NCI-H1417 treated with DMSO at 0.1 percent for 48 hours (cell line): ENCODE measurements at places on chromosomes 2 and 18.

- no peak for DNase-seq
Measured at GRCh38 chr2:202215179-202215578, 23.2 kb downstream of the SUMO1 start.

DNA sequence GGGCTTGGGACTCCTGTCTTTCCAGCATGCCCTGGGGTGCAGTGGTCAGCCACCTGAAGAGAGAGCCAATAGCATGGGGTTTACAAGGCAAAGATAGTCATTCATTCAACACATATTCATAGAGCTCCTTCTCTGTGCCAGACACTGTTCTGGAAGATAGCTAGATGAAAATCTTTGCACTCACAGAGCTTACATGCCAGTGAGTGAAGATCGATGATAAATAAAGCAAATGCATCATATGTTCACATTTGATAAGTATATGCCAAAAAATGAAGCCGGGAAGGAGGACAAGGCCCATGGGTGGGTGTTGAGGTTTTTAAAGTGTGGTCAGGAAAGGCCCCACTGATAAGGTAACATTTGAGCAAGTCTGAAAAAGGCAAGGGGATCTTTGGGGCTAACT lies 130.8 kb upstream of the CDCA7 start:
- DNase-seq: no peak

DNA sequence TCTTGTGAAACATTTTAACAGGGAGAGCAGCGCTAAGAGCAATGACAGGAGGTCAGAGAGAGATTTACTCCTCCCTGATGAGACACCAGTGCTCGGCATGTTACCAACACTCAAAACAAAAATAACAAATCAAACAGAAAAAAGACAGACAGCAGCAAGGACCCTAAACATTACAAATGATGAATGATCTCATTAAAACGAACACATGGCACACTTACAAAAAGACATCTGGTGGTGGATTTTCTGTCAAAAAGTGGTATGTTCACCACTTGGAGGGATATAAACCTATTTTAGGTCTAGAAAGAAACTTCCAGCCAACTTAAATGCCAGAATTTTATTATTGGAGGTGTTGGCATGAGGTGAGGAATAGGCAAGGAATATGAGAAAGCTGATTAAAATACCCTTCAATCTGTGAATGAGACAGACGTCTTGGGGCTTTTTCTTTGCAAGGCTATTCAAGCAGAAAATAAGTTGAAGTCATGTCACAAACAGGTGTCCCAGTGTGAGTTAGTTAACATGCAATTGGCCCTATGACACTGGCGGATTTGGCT lies 112.8 kb downstream of the PRELID3A start:
- no peak for DNase-seq

GRCh38 chr2:15147591-15147990 lies 413.5 kb downstream of the NBAS start:
- DNase-seq: peak; percentile 24

DNA sequence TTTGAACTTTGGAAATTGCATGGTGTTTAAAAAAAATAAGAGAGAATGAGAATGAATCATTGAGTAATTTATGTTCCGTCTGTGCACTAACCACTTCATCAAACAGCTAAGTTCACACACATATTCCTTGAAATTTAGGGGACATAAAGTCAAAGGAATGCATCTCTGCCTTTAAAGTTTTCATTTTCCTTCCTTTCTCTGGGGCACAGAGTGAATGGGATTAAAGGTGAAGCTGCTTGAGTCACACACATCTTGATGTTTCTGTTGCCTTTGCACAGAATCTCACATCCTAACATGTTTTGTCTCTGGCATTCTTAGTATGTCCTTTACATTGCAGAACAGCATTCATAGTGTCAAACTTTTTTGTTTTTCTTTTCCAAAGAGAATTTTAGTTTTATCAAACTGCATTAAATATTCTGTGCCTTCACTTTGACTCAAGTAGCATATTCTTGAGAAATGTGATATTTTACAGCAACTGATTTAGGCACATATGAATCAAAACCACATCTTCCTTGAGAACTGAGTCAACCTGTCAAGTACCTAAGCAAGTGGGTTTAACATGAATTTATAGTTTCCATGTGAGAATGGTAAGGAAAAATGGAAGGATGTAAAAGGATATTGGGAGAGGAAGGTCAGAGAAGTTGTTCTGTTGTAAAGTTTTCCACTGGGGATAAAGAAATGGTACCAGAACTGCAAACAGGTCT lies 169.1 kb upstream of the THUMPD2 start:
- DNase-seq: no peak

DNA sequence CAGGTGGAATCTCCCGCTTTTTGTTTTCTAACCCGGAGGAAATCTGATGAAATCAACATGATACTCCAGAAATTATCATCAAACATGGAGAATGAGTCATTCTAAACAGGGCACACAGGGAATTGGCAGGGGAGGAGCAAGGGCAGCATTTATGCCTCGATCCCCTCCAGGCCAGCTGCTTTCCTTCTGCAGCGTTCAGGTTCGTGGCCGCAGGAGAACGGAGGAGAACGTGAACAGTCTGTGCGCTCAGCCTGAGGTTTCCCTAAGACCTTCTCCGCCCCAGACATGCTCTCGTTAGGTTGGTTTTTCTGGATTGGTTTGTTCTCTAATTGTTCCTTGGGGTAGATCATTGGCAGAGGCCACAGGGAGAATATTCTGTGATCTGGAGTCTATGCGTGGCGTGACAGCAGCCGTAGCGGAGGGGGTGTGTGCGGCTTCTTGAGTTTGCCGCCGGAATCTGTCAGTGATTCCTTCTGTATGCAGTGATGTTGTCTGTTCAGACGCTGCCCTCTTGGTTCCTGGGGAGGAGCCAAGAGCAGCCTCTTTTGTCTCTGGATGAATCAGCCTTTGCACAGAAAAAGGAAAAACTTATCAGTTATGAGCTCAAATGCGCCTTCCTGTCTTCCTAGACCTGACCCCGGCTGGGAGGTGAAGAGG lies 75.9 kb downstream of the SH3BP4 start:
- DNase-seq: no peak

DNA sequence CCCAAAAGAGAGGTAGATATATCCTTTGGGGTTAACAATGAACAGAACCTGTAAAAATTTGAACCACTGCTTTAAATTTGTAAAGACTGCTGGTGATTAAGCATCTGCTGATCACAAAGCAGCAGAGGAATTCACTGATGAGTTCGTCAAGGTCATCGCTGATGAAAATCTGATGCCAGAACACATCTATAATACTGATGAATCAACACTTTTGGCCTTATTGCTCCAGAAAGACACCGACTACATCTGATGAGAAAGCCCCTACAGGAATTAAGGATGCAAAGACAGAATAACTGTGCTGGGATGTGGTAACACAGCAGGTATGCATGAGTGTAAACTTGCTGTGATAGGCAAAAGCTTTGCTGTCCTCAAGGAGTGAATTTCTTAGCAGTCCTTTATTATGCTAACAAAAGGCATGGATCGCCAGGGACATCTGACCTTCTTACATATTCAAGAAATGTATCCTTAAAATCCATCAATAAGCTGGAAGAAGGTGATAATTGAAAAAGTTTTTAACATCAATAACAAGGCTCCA lies 30.5 kb upstream of the SGPP2 start:
- no peak for DNase-seq

DNA sequence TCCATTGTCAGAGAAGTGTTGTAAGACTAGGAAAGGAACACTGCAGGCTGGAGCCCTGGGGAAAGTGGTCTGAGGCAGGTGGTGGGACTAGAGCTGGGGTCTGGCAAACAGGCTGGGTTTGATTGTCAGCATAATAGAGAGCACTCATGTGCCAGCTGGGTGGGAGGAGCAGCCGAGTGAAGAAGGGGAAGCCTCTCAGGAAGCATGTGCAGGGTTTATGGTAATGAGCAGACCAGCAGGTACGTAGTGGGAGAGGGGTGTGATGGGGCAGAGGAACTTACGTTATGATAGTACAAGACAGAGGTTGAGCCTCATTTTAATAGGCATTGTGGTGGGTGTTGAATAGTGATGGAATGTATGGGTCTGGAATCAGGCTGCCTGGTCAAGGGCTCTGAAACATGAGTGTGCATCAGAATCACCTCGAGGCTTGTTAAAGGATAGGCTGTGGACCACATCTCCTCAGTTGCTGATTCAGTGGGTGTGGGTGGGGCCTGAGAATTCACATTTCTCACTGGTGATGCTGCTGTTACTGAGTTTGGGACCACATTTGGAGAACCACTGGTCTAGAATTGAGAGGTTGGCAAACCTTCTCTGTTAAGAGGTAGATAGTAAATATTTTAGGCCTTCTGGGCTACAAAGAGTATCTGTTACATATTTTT lies 1.7 kb upstream of the MGAT5 start:
- no peak for DNase-seq
